NCI-H2227 treated with DMSO at 0.1 percent for 48 hours (cell line): ENCODE measurements at places on chromosomes 7 and 10.

DNA sequence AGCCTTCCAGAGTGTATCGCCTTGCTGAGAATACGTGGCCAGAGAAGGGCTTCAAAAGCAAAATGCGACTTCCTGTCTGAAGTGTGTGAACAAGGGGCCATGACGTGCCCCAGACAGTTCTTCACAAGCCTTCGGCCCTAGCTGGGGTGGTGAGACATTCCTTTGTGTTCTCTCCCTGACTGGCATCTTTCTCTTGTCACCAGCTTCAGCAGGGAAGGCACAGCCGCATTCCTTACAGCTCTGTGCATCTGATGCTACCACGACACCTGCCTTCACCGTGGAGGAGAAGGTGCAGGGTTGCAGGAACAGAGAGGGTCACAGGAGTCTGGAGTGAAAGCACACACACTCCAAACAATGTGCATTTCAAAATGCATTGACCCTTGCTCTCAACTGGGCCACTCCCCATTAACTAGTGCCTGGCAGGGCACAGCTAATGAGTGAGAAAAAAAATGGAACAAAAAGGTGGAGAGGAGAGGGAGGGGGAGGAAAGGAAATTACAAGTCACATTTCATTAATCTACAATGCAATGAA is 93.4 kb downstream of the GPR26 start:
- no peak for DNase-seq

DNA sequence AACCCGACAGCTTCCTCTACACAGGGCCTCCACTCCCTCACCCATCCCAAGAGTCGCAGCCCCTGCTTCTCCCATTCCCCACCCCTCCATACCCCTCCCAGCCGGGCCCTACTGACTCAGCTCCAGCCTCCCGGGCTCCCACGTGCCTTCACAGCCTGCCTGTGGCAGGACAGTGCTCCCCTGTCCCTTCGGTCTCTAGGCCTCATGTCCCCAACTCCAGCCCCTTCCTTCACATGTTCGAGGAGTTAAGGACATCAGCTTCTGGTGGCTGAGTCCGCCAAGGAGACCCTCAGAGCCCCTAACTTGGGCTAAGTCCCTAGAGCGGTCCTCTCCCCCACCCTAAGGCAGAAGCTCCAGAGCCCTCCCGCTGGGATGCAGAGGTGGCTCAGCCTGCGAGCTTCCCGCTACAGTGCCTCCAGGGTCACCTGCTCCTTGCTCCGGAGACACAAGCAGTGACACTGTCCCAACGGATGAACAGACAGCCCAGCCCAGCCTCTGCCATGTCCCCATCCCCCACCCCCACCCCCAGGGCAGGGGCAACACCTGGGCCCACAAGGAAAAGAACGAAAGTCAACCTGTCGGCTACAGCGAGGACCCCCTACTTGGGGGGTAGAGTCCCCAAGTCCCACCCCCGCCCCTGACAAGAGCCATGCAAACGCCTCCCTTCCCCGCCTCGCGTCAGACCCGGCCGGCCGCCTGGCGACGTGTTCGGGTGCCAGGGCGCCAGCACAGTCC is 716 bp downstream of the SMARCD3 start:
- no peak for DNase-seq

DNA sequence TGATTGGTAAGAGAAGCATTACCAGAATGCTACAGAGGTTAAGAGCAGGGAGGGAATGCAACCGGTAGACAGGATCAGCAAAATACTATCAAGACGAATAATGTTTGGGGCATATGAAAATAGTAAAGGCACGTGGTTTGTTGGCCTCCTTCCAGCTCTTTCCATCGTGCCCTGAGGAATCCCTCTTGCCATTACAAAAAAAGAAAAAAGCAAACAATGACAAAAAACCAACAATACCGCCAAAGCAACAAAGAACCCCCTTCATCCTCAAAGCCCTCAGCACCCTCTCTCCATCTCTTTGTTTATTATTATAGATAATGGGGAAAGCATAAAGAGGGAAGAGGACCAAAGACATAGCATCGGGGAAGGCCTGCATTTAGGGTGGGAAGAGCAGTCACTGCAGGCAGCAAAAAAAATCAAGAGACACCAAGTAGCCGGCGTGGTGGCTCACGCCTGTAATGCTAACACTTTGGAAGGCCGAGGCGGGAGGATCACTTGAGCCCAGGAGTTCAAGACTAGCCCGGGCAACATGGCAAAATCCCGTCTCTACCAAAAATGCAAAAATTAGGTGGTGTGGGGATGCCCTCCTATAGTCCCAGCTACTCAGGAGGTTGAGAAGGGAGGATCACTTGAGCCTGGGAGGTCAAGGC is 78.0 kb downstream of the HIP1 start:
- DNase-seq: peak; percentile 11

- no peak for DNase-seq
Observed at GRCh38 chr10:37871143-37871542, 13.7 kb upstream of the ZNF248 start.

DNA sequence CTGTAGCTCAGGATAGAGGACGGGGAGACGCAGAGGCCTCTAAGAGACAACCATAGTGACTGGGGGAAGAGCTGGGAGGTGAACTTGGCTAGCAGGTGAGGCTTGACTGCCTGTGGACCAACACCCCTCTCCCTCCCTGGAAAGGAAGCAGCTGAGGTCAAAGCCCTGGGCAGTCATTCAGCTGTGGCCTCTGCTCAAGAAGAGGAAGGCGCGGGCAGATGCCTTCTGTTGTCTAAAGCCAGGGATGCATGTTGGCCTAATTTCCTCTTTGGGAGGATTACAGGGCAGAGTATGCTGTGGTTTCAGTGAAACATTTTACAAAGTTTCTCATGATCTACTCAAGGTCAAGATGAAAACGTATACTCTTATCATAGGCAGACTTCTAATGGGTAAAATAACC is 327.1 kb downstream of the PRPF18 start:
- DNase-seq: no peak

DNA sequence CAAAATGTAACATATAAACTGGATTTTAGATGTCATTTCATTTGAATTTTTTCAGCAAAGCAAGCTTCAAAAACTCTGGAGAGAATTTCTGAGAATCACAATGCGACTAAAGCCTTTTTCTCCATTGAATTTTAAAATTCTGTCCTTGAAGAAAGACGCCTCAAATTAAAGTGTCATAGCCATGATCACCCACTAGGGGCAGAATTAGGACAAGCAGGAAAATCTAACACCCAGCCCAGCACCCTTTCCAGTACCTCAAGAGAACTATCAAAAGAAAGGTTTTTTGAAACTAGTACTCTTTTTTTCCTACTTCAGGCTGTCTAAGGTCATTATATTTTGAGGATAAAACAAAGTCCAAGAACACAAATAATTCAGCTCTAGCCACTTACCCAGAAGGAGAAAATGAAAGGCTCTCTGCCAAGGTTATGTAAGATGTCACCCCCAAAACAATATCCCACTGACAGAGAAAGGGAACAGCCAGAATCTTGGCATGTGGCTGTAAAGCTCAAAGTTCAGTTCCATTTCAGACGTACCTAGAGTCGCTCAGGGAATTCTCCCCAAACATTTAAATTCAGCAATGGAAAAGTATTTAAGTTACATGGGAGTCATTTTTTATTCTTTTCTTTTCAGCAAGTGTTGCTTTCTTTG is 299.4 kb downstream of the SNX13 start:
- DNase-seq: no peak

DNA sequence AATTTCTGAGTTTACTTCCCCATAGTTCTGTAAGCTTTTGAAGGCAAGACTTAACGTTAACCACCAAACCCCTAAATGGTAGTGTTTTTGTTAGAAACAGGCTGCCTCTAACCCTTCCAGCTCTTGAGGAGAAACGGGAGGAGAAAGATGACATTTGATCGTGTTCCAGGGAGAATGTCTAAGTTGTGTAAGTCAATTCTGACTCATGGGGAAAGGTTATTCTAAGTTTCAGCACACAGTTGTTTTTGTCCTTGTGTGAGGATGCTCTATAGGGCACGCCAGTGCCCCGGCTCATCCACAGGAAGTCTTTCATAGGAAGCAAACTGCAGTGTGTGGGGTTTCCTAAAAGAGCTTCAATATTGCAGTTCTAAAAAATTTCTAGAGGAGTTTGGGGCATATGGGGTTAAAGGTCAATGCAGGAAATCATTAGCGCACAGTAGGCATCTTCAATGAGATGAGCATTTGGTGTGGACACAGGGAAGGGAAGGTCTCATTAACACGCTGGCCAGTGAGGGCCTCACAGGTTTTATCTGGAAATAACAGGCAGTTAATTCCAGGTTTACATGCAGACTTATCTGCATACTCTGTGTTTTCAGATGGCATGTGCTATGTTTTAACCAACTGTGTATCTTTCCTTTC is 638.2 kb upstream of the IGFBP3 start:
- DNase-seq: no peak

DNA sequence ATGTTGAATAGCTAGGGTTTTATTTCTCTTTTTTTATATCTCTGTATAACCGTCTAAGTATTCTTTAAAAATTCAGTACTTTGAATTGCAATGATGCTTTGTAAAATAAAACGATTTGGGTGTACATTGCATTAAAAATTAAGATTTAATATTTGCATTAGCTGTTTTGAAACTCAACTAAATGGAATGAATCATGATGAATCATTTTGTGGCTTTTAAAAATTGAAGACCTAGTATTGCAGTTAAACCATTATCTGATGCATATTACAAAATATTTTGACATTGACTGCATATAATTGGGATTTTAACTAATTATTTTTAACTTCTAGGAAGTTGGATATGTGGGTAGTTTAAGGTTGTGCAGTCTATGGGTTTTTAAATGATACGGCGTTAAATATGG is 314.0 kb downstream of the CDK14 start:
- DNase-seq: no peak

GRCh38 chr10:71865561-71866041 is 14.6 kb upstream of the PSAP start:
- DNase-seq: no peak

- no peak for DNase-seq
Observed at GRCh38 chr10:111646021-111646420, 537.5 kb downstream of the GPAM start.
